ENCODE measurements at places on chromosomes 16 and 17.

DNA sequence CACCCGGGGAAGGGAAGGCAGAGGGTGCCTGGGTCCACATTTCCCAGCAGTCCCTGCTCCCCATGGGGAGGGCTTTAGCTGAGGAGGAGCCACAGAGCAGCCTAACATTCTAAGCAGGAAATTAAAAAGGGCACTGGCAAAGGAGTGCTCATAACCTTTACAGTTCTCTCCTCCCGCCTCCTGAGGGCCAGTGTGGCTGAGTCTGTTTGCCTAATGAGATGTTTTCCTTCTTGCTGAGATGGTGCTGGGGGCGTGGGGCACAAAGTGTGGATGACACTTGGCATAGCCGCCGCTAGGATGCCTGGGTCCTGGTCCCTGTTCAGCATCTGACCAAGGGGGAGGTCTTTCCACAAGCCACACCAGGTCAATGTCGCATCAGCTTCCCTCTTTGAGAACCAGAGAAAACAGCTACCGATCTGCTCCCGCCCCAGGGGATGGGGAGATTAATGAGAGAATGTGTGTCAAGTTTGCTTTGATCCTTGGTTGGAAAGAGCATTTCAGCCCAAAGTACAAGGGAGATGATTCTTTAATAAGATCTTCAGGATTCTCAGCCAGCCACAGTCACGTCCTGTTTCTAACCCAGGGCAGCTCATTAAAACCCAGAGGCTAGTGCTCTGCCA is 5.8 kb downstream of the KIF18B start:
- DNase-seq = no peak

DNA sequence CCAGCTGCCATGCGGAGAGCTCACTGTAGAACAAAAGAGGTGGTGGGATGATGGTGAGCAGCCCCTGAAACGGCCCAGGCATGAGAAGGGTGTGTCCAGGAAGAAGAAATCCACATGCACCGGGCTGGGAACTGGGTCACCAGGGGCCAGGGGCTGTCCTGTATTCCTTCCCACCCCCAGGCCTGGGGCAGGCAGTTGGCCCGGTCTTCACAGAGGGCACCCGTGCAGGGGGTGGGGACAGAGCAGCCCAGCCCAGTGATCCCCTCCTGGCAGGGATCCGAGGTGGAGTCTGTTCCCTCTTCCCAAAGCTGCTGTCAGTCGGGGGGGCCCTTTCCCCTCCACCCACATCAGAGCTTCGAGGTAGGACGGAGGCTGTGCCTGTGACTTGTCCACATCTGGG is 9.2 kb downstream of the HS3ST6 start:
- DNase-seq = no peak

- DNase-seq = peak; percentile 17
These were observed 8.4 kb upstream of the TRPV2 start for GRCh38 chr17:16406742-16407674.

- peak; percentile 76 for DNase-seq
These were observed 4.3 kb upstream of the NAGLU start for GRCh38 chr17:42531455-42532354.

DNA sequence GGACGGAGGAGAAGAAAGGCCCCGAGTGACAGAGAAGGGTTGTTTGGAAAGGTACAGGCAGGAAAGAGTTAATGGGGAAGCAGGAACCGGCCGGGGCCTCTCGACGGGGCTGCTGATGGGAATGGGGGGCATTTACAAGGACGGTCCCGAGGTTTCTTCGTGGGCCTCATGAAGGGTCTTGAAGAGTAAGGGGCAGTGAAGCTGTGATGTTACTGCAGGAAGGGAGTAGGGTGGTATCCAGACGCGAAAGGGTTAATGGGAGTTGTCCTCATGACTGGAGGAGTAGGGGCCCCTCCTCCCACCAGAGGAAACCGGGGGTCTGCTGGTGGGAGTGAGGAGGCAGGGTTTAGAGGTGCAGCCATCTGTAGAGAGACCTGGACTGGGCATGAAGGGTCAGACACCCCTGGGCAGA is 481 bp downstream of the PDK2 start:
- DNase-seq = no peak

DNA sequence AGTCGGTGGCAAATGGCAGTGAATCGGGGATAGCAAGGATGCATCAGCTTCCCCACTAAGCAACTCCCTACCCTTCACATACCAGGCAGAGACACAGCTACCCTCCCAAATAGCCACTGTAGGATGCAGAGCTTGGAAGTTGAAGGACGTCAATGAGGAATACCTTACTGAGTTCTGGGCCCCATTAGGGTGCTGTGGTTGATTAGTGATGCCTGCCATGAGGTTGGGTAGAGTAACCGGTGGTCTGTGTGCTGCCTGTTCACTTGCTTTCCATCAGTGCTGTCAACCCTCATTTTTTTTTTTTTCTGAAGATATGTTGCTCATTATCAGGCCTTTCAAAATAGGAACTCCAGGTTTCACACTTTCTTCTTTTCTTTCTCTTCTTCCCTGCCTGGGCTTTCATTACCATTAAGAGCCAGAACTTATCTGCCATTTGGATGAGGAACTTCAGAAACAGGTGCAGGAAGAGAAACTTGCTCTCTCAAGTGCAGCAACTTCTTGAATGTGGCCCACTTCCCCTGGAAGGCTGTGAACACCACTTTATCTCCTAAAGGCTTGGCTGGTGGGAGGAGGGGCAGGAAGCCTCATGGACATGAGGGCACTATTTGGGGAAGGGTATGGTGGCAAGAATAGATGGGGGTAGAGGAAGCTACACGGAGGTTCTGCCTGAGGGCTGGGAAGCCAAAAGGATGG is 183.5 kb downstream of the NTN1 start:
- no peak for DNase-seq

DNA sequence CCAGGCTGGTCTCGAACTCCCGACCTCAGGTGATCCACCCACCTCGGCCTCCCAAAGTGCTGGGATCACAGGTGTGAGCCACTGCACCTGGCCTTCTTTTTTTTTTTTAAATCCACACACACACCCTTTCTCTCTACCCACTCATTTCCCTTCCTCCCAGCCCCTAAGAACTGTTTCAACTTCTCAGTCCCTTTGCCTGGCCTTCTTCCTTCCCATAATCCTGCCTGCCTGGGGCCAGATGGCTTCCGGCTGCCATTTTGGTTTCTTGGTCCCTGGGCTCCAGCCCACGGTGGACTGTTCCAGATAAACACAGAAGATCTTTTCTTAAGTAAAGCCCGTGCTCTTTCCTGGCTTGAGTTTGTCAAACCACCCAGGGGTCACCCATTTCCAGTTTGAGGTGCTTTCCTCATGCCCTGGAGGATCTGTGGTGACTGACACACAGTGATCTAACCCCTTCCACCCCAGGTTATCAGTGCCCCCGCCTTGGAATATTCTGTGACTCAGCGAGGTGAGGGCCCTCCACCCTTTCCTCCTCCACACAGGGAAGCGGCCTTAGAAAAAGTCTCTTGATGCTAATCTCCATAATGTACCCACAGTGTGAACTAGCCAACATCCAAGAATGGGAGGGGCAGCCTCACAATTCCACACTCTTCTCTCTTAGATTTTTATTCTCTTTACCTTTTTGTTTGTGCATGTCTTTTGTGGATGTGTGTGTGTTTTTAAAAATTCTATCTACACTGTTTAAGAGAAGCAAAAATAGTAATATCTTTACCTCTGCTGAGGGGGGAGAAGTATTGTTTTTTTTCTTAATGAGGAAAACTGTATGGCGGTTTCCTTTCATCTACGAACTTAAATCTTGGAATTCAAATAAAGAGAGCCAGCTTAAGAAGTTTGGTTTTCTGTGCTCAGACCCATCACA is 60.0 kb downstream of the CRISPLD2 start:
- no peak for DNase-seq

GRCh38 chr16:89122322-89122851 is 28.7 kb downstream of the ACSF3 start:
- no peak for DNase-seq

DNA sequence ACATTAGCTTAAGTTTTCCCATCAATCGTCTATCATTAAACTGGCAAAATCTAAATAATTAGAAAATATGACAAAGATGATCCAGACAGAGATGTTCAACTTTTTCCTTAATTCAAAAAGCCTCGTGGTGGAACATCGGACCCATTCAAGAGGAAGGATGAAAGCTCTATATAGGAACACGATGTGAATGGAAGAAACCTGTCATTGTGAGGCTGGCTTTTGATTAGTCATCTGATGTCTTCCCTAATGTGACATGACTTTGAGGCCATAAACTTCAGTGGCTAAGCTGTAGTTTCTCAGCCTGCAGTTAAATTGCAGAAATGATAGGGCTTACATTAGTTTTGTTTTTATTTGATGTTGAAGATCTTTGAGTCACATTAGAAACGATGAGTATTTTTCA is 1.0 kb downstream of the AMZ2 start:
- peak; percentile 89 for DNase-seq

GRCh38 chr17:82790391-82790790 is 38.5 kb downstream of the TBCD start:
- DNase-seq = no peak

DNA sequence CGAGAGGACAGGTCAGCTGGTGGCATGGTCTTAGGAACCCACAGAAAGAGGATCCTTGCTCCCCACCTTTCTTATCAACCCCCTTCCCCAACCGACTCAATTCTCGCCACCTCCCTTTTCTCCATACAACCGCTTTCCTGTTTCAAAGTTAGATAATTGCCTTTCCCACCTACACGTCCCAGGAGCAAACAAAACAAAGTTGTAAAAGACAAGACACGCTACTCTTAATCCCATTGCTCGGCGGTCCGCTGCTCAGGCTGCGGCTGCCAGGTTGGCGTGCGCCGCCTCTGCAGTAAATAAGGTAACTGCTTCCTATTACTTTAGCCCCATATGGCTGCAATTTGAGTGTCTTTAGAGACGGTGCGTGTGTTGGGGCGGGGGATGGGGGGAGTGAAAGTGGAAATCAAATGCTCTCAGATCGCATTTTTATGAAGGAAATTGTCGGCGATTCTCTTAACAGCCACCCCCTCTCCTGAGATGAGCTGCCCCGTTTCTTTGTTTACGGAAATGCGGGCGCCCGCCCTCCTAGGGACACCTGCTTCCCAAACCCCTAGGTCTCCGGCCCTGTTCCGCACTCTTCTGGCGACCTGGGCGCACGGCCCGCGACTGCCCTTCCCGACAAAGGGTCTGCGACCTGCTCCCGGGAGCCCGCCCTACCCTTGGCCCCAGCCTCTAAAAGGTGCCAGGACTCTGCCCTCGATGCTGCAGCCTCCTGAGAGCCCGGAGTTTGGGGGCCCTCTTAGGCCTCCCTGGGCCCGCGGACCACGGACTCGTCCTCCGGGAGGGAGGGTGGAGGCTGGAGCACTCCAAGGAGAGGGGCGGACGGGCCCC is 3.7 kb upstream of the CBX8 start:
- peak; percentile 49 for DNase-seq

DNA sequence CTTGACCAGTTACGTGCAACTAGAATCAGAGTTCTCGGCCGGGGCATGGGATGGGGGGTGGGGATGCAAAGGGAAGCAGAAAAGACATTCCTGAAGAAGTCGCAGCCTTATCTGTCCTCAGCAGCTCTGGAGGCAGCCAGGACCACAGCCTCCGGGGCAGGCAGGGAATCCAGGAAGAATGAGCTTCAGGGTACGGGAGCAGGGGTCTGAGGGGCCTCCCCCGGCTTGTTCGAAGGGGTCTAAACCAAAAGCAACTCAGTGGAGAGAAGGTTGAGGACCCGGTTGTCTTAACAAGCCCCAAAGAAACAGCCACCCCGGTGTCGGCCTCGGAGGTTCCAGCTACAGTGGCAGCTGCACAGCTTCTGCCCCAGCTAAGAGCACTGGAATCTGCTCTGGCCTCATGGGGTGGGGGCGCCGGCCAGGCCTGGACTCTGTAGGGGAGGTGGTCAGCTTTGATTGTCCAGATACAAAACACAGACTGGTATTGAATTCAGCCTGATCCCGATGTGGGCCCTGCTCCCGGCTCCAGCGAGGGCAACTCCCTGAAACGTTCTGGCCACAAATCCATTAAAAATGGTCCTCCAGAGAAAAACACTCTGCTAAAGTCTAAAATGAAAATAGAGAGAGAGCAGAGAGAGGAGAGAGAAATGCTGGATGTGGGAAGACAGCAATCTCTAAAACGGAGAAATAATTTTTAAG is 7.7 kb downstream of the HOXB4 start:
- no peak for DNase-seq

DNA sequence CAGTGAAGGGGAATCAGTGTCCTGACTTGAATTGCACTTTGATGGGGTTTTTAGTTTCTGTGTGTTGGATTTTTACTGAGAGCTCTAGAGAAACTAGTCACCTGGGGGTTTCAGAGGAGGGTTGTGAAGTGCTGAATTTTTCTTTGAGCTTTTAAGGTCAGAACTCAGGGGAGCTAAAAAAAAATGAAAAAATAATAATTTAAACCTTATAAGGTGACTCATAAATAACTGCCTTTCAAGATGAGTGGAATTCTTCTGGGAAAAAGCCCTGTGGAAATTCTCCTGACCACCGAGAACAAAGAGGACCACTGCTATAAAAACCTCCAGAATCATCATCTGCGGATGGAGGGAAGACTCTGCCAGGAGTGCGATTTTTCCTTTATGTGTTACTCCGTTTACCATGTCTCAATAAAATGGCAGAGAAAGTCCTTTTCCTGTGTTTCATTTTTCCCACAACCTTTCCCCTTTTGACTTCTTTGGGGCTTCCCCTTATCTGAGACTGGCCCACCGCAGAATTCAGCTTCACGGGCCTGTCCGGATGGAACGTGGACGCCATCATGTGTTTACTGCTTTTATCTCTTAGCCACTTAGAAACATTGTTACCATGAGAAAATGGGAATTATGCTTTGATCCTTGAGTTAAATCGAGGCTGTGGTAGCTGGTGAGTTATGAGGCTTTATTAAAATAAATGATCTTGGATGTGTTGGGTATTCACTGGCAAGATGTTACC is 39.7 kb downstream of the RPTOR start:
- DNase-seq = no peak

Measured in suppressor macrophage treated with lipopolysaccharide for 4 hours (primary cell).